ENCODE measurements at places on chromosomes 3 and 15. TPM values are rescaled to one million over a fixed set of nuclear protein-coding genes. Genes with fewer than 3 reads are reported as not detected.

The SPSB4 gene
- not detected for total RNA-seq

The SHISA5 gene
- 215 TPM for total RNA-seq

The GANC gene
- total RNA-seq = 38.3 TPM

The WDR5B gene
- total RNA-seq = 7.6 TPM

The FNDC3B gene
- 16.3 TPM for total RNA-seq

The FOXB1 gene
- total RNA-seq = 0.78 TPM

The ACOX2 gene
- not detected for total RNA-seq

The LRRC49 gene
- not detected for total RNA-seq

All from activated naive CD8-positive, alpha-beta T cell treated with anti-CD3 and anti-CD28 coated beads, Interleukin-2, amount 10 ng/mL, durations not matched to agents 7 days and 5 days (primary cell).